ENCODE measurements at places on chromosomes 12 and 14.

- no peak for DNase-seq
These were observed 95.5 kb upstream of the USP44 start for GRCh38 chr12:95646781-95647190.

GRCh38 chr14:99329711-99330315 lies 57.8 kb upstream of the BCL11B start:
- DNase-seq: no peak

DNA sequence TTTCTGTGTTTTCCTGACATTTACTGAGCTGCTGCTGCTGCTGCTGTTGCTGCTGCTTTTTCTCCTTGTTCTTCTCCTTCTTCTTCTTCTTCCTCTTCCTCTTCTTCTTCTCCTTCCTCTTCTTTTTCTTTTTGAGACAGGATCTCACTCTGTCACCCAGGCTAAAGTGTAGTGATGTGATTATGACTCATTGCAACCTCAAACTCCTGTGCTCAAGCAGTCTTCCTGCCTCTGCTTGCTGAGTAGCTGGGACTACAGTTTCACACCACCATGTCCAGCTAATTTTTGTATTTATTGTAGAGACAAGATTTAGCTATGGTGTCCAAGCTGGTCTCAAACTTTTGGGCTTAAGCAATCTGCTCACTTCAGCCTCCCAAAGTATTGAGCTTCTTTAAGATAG lies 95.8 kb downstream of the TMTC3 start:
- DNase-seq: no peak

- no peak for DNase-seq
These were observed 1.1 kb upstream of the HOMEZ start for GRCh38 chr14:23286902-23287479.

- no peak for DNase-seq
These were observed 263.1 kb downstream of the PRKD1 start for GRCh38 chr14:29664515-29664914.

GRCh38 chr12:4353785-4354208 lies 25.7 kb downstream of the FGF23 start:
- peak; percentile 8 for DNase-seq

DNA sequence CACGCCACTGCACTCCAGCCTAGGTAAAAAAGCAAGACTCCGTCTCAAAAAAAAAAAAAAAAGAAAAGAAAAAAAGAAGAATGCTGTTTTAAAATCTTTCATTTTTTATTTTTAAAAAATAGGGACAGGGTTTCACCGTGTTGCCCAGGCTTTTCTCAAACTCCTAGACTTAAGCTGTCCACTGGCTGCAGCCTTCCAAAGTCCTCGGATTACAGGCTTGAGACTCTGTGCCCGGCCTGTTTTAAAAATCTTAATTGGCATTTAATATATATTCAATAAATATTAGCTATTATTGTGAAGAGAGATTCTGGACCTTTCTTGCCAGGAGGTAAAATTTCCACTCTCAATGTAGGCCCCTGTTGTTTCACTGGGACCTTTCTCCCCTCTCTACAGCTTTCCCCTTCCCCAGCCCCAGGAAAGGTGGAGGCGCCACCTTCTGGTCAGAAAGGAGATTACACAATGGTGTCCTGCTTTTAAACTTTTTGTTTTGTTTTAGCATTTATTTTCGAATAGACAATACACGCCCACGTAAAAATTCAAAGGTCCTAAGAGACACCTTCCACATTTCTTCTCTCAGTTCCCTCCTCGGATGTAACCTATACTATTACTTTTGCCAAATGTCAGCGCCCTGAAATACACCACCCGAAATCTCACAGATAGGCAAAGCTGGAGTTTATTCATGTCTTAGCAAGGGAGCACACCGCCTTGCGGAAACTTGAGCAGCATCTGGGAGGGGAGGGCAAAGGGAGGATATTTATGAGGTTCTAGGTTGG lies 23.8 kb upstream of the PHC1 start:
- no peak for DNase-seq

DNA sequence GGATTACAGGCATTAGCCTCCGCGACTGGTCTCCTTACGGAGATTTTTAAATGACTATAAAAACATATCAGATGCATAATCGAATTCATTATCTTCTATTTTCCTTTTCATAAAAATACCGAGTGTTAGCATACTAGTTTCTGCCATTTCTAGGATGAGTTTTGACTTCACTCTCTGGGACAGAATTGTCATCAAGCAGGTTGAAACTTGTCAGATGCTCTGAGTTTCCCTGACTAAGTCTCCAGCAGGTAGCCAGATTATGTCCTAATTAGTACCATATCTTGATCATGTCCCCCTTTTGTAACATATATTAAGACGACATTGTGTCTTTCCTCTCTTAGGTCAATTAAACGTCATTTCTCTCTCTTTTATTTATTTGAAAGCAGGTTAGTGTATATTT lies 103.5 kb upstream of the RASSF8 start:
- DNase-seq: no peak

Data from NCI-H2081 treated with DMSO at 0.1 percent for 48 hours (cell line).